Ascending aorta (tissue), 2 donors: ENCODE measurements at places on chromosomes 2 and 18. TPM values are rescaled to one million over a fixed set of nuclear protein-coding genes. Genes with fewer than 3 reads are reported as not detected.

- no peak for DNase-seq
These were observed 274.9 kb downstream of the NDUFA10 start for GRCh38 chr2:239750045-239750835.

DNA sequence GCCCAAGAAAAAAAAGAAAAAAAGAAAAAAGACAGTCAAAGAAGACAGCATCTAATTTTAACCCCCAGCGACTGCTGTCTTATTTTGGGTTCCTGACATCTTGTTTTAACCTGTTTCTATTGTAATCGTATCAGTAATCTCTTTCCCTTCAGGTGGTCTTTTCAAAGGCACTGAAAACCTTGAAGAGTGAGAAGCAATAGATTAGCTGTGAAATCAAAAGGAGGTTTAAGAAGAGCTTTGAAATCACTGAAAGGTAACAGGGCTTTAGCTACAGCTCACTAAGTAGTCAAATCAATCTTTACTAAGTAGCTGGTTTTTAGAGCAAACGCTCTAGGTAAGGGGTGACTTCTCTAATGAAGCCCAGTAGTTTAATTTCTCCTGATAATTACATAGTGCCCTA, 5.4 kb upstream of the TANC1 start:
- no peak for DNase-seq

The PIAS2 gene
- 54.5 TPM for total RNA-seq

The IL1RL2 gene
- not detected for total RNA-seq

DNA sequence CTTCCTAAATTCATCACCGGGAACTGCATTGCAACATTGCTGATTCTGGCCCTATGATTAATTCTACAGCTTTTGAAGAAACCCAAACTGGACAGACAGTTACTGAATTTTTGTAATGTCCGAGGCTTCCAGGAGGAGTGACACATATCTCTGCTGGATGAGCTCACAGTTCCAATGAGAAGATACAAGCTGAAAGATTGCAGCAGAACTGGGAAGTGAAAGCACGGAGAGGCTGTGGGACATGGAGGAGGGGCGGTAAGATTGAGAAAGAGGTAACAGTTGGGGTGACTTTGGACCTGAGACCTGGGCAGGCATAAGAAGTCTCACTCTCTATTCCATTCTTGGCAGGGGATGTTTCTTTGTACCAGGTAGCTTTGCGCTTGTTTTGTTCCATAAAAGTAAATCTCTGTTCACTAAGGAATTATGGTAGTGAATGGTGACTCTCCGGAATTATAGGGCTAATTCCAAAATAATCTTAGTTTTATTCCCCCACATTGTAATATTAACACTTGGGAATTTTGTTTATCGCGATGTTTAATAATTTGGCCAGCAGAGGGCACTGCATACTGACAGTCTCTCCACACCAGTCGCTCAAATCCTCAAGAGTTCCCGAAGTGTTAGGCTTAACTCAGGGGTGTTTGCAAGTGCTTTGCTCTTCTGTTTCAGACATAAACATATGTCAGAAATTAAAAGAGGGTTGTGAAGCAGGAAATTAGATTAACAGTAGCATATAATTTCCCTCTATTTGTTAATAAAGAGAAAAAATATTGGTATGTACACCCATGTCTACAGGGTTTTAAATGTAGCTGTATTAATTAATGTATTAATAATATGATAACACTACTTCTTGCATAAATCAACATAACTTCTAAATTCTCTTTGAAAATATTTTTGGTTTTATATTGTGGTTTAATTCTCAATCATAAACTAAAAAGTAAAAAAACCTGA, 201.4 kb downstream of the SOCS6 start:
- DNase-seq = no peak

The NEU2 gene
- not detected for total RNA-seq

DNA sequence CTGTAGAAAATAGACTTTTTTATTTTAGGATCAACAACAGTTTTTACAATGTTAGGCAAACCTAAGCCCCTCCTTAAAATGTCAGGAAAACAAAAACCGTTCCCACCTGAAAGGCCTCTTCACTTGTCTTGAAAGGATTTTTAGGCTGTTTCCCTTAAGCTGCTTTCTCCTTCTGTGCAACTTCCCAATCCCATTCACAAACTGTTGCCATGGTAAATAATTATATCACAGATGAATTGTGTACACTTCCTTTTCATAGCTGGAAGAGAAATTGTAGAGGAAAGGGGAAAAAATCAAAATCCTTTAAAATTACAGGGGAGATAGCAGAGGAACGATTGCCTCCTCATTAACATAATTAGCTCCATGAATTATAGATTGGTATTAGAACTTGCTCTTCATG, 1488.0 kb upstream of the CELF4 start:
- DNase-seq = no peak

GRCh38 chr18:36862182-36862581, 33.3 kb downstream of the KIAA1328 start:
- no peak for DNase-seq

GRCh38 chr2:211103989-211104388, 547.6 kb downstream of the CPS1 start:
- DNase-seq = no peak

The CCDC68 gene
- 15.8 TPM for total RNA-seq

DNA sequence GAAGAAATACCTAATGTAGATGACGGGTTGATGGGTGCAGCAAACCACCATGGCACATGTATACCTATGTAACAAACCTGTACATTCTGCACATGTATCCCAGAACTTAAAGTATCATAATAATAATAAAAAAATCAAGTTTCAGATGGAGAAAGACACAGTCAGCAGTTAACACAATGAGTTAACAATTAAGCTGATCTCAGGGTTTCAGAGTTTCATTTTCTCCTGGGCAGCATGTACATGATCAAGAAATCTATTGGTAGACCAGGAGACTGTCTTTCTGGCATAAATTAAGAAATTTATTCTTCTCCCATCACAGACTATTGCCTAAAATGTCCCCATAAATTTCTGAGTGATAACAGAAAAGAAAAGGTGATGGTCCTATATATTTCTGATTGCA, 155.3 kb downstream of the RAD51AP2 start:
- no peak for DNase-seq

- no peak for DNase-seq
These were observed at the start of gene CCBE1 for GRCh38 chr18:59697236-59697932. Gene CCBE1, minus strand, starts transcription at chr18:59697423.

GRCh38 chr2:187956906-187957534, 334.7 kb upstream of the GULP1 start:
- no peak for DNase-seq

DNA sequence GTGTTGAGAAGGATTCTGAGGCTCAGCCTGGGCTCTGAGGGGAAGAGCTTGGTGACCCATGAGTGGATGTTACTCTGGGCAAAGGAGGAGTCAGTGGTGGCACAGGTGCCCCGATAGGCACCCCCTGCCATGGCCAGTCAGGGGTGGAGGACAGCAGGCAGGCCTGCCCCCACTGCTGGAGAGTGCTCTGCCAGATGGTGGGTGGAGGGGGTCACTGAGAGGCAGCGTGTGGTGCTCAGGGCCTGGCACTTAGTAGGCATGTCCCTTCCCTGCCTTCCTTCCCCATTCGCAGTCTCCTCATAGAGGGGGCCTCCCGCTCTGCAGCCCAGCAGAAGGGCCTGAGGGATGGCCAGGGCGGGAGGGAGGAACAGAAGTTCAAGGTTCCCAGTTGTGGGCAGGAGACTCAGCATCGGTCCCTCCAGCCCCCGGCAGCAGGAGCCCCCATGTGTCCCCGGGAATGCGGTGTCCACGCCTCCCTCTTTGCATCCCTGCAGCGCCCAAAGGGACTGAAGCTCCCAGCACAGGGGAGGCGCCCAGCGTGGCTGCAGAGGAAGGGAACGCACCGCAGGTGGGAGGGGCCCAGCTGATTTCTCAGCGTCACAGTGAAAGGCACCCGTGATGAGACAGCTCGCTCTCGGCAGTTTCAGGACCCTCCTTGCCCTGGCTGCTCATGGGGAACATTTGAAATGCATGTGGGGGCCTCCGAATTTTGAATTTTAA, 5.7 kb upstream of the SNED1 start:
- DNase-seq = no peak

DNA sequence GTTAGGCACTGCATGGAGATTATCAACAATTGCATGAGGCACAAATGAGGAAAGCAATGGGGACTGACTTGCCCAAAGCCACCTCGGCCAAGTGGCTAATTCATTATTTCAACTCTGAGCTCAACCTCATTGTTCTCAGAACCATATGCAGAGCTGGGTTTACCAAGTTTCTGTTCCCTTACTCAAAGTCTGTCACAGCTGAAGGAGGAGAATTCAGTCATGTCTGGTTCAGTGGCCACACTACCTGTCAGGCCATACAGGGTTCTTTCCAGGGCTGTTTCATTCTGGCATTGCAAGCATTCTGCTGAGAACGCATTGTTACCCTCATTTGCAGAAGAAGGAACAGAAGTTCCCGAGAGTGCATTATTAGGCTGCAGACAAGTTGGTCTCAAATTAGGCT, 181.7 kb downstream of the MYT1L start:
- DNase-seq = no peak

- DNase-seq = no peak
These were observed 1.2 kb upstream of the ANO7 start for GRCh38 chr2:241187101-241187917.

DNA sequence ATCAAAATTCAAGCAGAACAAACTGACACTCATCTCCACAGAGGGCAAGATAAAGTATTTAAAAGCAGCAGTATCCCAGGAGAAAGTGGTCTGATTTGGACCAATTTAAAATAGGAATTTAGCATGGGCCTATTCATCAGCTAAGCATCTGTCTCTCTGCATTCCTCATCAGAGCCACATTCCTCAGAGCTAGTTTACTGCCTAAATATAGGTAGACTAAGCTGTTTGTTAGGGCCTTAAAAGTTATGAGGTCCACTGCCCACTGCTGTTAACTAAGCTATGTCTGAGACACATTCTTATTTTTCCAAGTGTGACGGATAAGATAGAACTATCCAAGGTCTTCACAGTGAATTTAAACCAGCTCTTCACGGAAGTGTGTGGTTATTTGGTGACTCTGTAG, 17.6 kb downstream of the NEB start:
- DNase-seq = no peak

The KATNAL2 gene
- not detected for total RNA-seq

GRCh38 chr2:168054657-168055056, 192.7 kb downstream of the STK39 start:
- DNase-seq = no peak

DNA sequence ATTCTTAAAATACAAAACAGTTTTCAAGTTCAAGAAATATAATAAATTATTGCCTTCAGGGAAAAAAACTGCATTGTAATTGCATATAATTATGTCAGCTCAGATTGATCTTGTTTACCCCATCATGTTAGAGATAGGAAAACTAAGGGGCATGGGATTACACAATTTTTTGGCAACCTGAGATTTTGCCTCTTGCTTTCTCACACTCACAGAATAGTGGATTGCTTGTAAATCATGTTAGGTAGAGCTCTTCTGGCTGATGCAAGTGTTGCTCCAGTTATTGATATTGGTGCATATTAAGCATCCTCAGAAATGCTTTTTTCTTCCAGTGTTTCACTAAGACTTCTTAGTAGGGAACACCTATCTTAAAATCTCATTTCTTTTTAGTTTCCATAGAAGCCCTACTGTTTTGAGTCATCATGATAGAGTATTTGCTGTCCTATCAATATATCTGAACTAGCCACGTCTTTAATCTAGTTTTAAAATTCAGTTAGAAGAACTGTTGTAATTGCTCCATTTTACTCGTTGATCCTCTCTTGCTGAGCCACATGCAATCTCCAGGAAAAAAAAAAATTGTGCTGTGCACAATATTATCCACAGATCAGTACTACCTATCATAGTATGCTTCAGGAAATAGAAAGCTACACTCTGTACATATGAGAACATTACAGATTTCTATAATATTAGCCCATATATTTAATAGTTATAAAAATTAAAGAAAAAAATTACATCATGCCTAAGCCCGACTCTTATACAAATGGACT, 393.1 kb downstream of the LRP1B start:
- no peak for DNase-seq

GRCh38 chr18:6120820-6121279, 225.5 kb upstream of the TMEM200C start:
- no peak for DNase-seq

GRCh38 chr2:45119038-45119437, 109.8 kb upstream of the SIX2 start:
- no peak for DNase-seq

GRCh38 chr2:209314653-209315052, 109.2 kb upstream of the MAP2 start:
- no peak for DNase-seq

DNA sequence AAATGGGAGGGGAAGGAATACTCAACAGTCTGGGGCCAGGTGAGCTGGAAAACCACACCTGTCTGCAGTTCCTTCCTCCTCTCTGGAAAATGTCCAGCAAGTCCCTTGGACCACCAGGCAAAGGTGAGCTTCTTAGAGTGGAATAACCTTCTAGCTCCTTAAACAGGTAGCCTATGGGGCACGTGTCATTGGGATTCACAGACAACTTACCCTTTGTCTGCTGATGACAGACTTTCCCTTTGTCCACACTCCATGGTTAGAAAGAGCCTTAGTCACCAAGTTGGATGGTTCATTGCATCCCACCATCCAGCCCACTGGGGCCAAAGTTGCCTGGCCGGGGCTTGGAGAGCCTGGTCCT, 98.0 kb upstream of the ITGA6 start:
- DNase-seq = no peak

DNA sequence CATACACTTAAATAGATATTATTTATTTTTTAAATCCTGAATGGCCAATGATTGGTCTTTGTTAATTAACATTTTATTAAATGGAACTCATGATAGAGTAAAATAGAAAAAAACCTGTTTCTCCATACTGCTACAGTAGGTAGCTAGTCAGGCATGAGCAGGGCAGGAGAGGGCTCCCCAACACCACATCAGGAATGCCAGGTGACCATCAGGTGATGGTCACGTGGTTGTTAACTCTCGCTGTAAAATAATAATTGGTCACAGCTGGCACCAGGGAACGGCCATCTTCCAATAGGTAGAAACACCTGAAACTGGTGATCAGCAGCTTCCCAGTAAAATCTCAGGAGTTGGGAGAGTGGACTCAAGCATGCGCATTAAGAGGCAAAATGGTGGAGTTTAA, 172.2 kb downstream of the MEIS1 start:
- DNase-seq = no peak

The OXER1 gene
- 0.32 TPM for total RNA-seq

- DNase-seq = no peak
These were observed 376.1 kb upstream of the TMEFF2 start for GRCh38 chr2:192570788-192571187.
